M059J (cell line): ENCODE measurements at places on chromosomes 1 and 21. TPM values are rescaled to one million over a fixed set of nuclear protein-coding genes. Genes with fewer than 3 reads are reported as not detected.

Gene SYTL1
- 1.4 and 2.9 TPM in 2 replicates for total RNA-seq

Gene AMY1C
- total RNA-seq: not detected in 2 replicates

Gene ZBTB8B
- total RNA-seq: 0.02 and 0.32 TPM in 2 replicates

Gene SLC35D1
- total RNA-seq: 13.1 and 20.1 TPM in 2 replicates

Gene PLEKHN1
- 2.4 and 4.5 TPM in 2 replicates for total RNA-seq

Gene NBPF3
- 21.0 and 21.6 TPM in 2 replicates for total RNA-seq

Gene TIAM1
- 0.17 and 0.30 TPM in 2 replicates for total RNA-seq

Gene PAFAH2
- 5.1 and 7.5 TPM in 2 replicates for total RNA-seq

Gene TACSTD2
- not detected in 2 replicates for total RNA-seq

GRCh38 chr1:208047975-208048374, 137.1 kb upstream of the CD34 start:
- DNase-seq: no peak

DNA sequence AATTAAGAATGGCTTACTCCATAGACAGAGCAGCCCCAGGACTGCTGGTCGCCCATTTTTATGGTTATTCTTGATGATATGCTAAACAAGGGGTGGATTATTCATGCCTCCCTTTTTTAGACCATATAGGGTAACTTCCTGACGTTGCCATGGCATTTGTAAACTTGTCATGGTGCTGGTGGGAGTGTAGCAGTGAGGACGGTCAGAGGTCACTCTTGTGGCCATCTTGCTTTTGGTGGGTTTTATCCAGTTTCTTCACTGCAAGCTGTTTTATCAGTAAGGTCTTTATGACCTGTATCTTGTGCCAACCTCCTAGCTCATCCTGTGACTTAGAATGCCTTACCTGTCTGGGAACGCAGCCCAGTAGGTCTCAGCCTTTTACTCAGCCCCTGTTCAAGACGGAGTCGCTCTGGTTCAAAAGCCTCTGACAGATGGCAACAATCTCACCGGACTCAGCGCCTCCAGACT, 5.2 kb upstream of the AGPAT3 start:
- no peak for DNase-seq

GRCh38 chr1:82612986-82613385, 812.3 kb downstream of the ADGRL2 start:
- DNase-seq: no peak

- DNase-seq: no peak
Observed at GRCh38 chr21:42423197-42423675, 19.5 kb downstream of the UBASH3A start.

DNA sequence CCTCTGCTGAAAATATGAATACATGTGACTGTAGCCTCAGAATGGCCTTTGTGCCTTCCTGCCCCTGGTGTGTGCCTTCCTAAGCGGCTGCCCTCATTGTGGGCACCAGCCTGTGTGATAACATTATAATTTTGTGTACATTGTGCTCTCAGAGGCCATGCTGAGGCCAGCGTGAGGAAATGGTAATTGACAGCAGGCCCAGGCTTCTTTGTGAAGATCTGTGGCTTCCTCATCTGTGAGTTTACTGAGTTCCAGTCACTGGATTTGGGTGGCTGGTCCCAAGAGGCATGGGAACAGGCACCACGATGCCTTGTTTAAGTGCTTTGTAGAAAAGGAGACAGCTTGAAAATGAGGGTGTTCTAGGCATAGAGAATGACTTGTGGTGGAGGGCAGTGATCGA, 389.3 kb downstream of the OMA1 start:
- no peak for DNase-seq

DNA sequence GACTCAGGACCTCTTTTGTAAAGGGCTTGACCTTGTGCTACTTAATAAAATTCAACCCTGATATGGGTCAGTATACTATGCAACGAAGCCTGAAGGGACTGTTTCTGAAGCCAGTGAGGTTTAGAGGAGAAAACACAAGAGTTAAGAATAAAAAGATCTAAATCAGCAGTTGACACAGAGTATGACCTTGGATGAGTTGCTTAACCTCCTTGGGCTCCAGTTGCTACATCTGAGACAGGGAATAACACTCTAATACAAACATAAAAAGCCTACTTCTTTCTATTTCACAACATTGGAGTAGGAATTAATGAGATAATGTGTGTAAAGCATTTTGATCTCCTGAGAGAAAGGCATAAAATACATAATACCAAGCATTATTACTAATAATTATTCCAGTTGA, 882.4 kb upstream of the ADGRL2 start:
- no peak for DNase-seq

DNA sequence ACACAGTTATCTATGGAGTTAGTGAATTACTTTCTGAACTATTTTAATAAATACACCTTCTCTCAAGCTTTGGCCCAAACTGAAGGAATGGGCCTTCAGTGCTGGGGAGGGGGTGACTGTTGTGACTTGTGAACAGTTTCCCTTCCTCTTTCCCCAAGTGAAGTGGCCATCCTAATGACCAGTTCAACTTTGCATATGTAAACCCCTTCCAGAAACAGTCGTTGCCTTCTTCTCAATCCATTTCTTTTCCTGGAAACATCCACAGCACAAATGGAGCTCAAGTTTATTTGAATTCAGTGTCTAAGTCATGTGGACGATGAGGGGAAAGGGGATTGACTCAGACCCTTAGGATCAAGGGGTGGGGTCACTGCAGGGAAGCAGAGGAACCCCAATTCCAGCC, 1.3 kb upstream of the INPP5B start:
- DNase-seq: no peak

GRCh38 chr1:209883341-209883971, 54.6 kb upstream of the SYT14 start:
- DNase-seq: peak; percentile 92

DNA sequence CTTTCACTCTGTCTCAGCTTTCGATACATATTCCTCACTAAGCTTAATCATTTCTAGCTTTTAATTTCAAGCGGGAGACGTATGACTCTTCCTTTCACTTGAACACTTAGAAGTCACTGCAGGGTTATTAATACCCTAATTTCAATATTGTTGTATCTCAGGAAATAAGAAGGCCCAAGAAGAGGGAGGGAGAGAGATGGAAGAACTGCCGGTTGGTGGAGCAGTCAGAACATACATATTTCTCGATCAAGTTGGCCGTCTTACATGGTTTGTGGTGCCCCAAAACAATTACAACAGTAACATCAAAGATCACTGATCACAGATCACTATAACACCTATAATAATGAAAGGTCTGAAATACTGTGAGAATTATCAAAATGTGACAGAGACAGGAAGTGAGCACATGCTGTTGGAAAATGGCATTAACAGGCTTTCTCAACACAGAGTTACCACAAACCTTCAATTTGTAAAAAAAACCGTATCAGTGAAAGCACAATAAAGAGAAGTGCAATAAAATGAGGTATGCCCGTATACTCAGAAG, 145.4 kb upstream of the HP1BP3 start:
- DNase-seq: no peak

- DNase-seq: no peak
Observed at GRCh38 chr21:40620386-40621145, 226.4 kb downstream of the DSCAM start.

DNA sequence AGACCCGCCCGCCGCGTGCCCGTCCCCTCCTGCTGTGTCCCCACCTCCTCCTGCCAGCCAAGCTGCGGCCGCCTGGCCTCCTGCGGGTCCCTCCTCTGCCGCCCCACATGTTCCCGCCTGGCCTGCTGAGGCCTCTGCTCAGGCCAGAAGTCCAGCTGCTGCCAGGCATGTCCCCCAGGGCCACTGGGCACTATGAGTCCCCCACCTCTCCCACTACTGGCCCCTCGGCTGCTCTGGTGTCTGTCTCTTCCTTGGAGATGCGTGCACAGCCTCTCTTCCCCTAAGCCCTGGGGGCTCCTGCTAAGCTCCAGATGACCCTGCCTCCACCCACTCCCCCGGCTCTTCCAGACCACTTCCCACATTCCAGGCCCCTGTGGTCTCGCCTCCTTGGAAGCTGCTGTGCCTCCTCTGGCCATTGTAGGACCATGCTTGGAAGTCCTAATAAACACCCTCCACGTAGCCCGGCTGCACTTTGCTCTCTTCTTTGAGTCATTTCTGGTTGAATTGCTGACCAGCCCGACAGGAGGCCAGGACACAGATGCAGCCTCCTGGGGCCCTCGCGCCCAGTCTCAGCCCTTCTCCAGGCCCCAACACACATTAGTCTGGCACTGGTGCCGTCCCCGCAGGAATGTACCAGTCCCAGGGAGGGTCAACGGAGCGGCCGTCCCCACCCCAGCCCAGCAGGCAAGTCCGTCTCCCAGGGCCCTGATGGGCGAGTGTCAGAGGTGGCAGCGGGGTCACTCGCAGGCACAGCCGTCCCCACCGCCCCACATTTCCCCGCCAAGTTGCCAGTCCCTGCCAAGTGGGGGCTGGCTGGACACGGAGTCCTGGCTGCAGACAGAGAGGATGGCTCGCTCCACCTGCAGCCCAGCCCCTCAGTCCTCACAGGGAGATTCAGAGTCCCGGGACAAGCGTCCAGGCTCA, 1.1 kb downstream of the KRTAP10-12 start:
- peak; percentile 13 for DNase-seq

DNA sequence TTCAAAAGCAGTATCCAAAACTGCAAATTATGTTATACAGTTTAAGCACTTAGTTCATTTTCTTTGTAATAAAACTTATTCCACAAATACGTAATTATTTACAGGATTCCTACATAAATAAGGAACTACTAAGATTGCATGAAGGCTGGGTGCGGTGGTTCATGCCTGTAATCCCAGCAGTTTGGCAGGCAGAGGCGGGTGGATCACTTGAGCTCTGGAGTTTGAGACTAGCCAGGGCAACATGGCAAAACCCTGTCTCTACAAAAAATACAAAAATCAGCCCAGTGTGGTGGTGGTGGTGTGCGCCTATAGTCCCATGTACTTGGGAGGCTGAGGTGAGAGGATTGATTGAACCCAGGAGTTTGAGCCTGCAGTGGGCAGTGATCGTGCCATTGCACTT, 69.3 kb downstream of the POU2F1 start:
- no peak for DNase-seq

DNA sequence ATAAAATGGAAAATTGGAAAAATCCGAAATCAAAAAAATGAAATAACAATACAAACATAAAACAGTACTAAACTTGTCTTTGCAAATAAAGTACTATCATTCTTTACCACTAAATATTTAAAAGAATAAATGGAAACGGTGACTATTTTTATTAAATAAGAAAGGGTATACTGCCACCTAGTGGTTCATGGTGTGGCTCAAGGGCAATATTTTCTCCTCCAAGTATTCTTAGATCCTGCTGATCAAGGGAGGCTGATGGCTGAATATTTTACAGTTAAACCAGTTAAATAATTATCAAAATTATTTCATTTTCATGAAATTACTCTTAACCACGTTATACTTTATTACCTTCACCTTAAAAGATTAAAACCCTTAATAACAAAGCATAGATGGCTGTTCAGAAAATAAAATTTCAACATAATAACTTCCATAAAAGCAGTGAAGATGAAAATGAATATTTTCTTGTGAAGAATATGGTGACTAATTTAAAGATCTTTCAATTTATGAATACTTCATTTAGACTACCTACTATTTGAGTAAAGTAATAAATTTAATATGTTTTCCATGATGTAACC, 1793.9 kb downstream of the NCAM2 start:
- DNase-seq: peak; percentile 52

DNA sequence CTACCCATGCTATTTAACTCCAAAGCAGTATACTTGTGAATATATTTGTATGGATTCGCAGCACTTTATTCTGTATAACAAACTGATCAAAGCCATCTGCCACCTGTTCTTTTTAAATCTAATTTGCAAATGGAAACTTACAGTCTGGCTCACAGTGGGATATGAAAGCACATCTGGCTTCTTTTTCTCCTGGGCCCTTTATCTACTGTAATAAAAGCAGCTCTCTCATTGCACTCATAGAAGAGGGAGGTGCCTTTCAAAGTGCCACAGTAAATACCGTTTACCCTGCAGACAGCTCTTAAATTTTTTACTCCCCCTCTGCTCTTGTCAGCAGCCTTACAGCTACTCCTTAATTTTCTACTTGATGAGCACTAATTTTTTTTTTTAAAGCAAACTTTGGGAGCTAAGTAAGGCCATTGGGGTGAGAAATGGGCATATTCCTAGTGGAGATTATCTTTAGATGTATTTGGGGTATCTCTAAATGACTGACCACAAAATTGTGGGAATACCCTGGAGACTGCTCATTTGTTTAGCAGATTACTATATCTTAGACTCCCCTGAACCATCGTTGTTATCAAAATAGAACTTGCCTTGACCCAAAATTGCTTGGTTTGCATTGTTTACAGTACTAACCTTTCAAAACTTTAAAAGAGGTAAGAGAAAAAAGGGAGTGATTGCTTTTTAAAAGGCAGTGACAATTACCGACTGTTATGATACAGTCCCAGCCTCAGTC, 110.1 kb downstream of the VPS13D start:
- no peak for DNase-seq

- peak; percentile 67 for DNase-seq
Observed at GRCh38 chr21:39441502-39442475, 3.8 kb downstream of the LCA5L start.

GRCh38 chr1:45407629-45408287, 67.5 kb upstream of the MUTYH start:
- DNase-seq: no peak

- DNase-seq: no peak
Observed at GRCh38 chr1:52544665-52545525, 8.0 kb downstream of the TUT4 start.

DNA sequence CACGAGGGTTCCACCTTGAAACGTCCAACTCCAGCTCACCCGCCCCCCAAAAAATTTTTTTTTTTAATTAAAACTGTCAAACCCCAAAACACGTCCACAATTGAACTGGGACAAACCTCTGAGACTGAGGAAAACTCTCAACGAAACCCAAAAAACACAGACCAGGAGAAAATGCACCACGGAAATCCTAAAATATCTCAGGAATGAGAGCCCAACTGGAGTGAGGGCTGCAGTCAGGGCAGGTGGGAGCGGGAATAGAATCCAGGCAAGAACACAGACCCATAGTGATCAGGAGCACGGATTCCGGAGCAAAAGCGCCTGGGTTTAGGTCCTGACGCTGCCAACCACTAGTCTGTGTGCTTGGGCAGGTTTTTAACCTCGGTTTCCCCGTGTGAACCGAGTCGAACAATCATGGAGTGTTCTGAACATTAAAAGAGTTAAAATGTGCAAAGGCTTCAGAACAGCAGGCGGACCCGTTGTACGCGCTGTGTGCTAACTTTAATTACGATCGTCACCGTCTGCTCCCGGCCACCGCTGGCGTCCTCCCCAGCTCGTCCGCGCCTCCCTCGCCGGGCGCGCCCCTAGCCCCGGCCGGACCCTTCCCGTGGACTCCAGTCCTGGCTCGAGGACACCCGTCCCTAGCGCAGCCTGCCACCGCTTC, 624 bp downstream of the ARHGAP29 start:
- DNase-seq: peak; percentile 69

- peak; percentile 25 for DNase-seq
Observed at GRCh38 chr1:38071312-38072256, 25.0 kb upstream of the POU3F1 start.

DNA sequence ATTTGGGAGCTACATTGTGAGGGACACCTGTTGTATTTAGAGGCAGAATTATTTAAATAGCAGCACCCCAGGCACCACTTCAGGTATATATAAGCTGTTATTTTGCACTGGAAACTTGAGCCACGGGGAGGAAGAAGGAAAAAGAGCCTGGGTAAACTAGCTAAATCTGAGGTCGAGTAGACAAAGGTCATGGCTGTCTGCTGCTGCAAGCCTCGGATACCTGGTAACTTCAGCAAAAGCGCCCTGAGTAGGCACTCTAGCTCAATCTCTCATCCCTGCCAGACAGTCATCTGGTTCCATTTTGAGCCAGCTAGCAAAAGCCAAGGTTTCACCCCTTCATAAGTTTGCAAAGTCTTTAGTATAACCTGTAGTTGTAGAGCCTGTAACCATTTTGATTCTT, 101.9 kb upstream of the ZNF644 start:
- no peak for DNase-seq

- no peak for DNase-seq
Observed at GRCh38 chr1:79431340-79431739, 424.8 kb upstream of the ADGRL4 start.
